Smooth muscle cell of the umbilical artery (primary cell): ENCODE measurements at places on chromosomes 4 and X. TPM values are rescaled to one million over a fixed set of nuclear protein-coding genes. Genes with fewer than 3 reads are reported as not detected.

The ODAPH gene
- total RNA-seq = under 0.01 and 0.18 TPM in 2 replicates

The TRPC5OS gene
- not detected in 2 replicates for total RNA-seq

The ETDB gene
- total RNA-seq = not detected in 2 replicates

The OPRPN gene
- not detected in 2 replicates for total RNA-seq

The P2RY4 gene
- 0.14 TPM in 1 of 2 replicates, not detected in the other for total RNA-seq

The KDR gene
- 0.88 and 6.8 TPM in 2 replicates for total RNA-seq

The GPR50 gene
- not detected in 2 replicates for total RNA-seq

The NXF2 gene
- not detected in 2 replicates for total RNA-seq

The GPRASP3 gene
- total RNA-seq = 5.4 and 5.6 TPM in 2 replicates

The BEX1 gene
- 0.89 and 3.8 TPM in 2 replicates for total RNA-seq

The TMPRSS11D gene
- not detected in 2 replicates for total RNA-seq

The HTR2C gene
- not detected in 2 replicates for total RNA-seq

The GNRHR gene
- total RNA-seq = not detected in 2 replicates

The FAM149A gene
- total RNA-seq = 0.89 and 1.7 TPM in 2 replicates

The CD38 gene
- under 0.01 TPM in 1 of 2 replicates, not detected in the other for total RNA-seq

The SPANXA2 gene
- not detected in 2 replicates for total RNA-seq

The SHOX gene
- total RNA-seq = not detected in 2 replicates

The TMSB15C gene
- total RNA-seq = 3.6 TPM in 2 replicates

The FDCSP gene
- 0.59 TPM in 1 of 2 replicates, not detected in the other for total RNA-seq

The FMR1NB gene
- not detected in 2 replicates for total RNA-seq

The CDKL2 gene
- total RNA-seq = 0.88 and 0.89 TPM in 2 replicates

The UPF3B gene
- 2.0 and 2.1 TPM in 2 replicates for total RNA-seq

The PAGE5 gene
- total RNA-seq = not detected in 2 replicates

The TRIML2 gene
- total RNA-seq = 0.14 TPM in 1 of 2 replicates, not detected in the other

The ZXDA gene
- 4.2 and 5.6 TPM in 2 replicates for total RNA-seq

The WDR17 gene
- total RNA-seq = 2.0 and 2.7 TPM in 2 replicates

The XG gene
- 0.59 and 1.7 TPM in 2 replicates for total RNA-seq

The EXOC1L gene
- not detected in 2 replicates for total RNA-seq

The SPIN2A gene
- 0.23 and 0.30 TPM in 2 replicates for total RNA-seq

The CCDC158 gene
- total RNA-seq = under 0.01 and 0.23 TPM in 2 replicates

The TEC gene
- under 0.01 and 0.78 TPM in 2 replicates for total RNA-seq

The SYTL5 gene
- 0.55 and 0.89 TPM in 2 replicates for total RNA-seq

The PCDH7 gene
- total RNA-seq = 36.0 and 64.1 TPM in 2 replicates

The RWDD4 gene
- 21.7 and 28.6 TPM in 2 replicates for total RNA-seq

The UGT2B10 gene
- not detected in 2 replicates for total RNA-seq

The FTHL17 gene
- not detected in 2 replicates for total RNA-seq

The PNMA3 gene
- 0.09 and 0.89 TPM in 2 replicates for total RNA-seq

The C4orf51 gene
- total RNA-seq = not detected in 2 replicates

The RNF212 gene
- total RNA-seq = 0.92 and 1.8 TPM in 2 replicates

The GABRB1 gene
- total RNA-seq = 0.51 TPM in 1 of 2 replicates, not detected in the other

The SASH3 gene
- total RNA-seq = not detected in 2 replicates

The PLS3 gene
- total RNA-seq = 504 and 520 TPM in 2 replicates

The CT47B1 gene
- not detected in 2 replicates for total RNA-seq

The NDST4 gene
- total RNA-seq = not detected in 2 replicates

The RAB40A gene
- 0.14 and 0.30 TPM in 2 replicates for total RNA-seq

The TBC1D8B gene
- total RNA-seq = 36.2 and 44.4 TPM in 2 replicates

The QRFPR gene
- total RNA-seq = not detected in 2 replicates

The CXCL9 gene
- not detected in 2 replicates for total RNA-seq

The CISD2 gene
- total RNA-seq = 31.2 and 34.3 TPM in 2 replicates

The RBM46 gene
- not detected in 2 replicates for total RNA-seq

The GUCY1B1 gene
- 4.9 and 11.9 TPM in 2 replicates for total RNA-seq

The ARL9 gene
- 0.23 TPM in 1 of 2 replicates, not detected in the other for total RNA-seq

The VCX3A gene
- not detected in 2 replicates for total RNA-seq

The FRMD7 gene
- total RNA-seq = under 0.01 and 0.05 TPM in 2 replicates

The S100G gene
- total RNA-seq = not detected in 2 replicates

The RPA4 gene
- total RNA-seq = 0.59 and 0.92 TPM in 2 replicates

The LRAT gene
- not detected in 2 replicates for total RNA-seq

The NR0B1 gene
- total RNA-seq = not detected in 2 replicates
